ENCODE measurements at places on chromosomes 4 and X.

DNA sequence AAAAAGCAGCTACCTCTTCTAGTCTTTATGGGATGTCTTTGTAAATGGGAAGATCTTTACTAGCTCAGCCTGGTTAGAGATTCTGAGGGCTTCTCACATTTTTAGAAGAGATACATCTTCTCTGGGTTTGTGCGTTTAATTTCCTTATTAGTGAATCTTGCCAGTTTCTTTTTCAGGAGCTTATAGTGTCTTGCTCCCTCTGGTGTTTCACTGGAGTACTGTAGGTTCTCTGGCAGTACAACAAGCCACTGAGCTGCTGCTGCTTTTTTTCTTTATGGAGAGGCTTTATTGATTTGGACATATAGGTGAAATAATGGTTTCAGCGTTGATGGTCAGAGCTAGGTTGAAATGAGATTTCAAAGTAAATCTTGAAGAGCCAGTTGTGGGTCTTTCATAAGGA, 82.9 kb downstream of the LAS1L start:
- DNase-seq, result no peak

- DNase-seq, result no peak
Measured at GRCh38 chr4:113633467-113633866, 128.1 kb downstream of the CAMK2D start.

- DNase-seq, result no peak
Measured at GRCh38 chr4:99979872-99980271, 29.8 kb upstream of the H2AZ1 start.

GRCh38 chrX:39907964-39908661, 189.6 kb downstream of the BCOR start:
- no peak for DNase-seq

DNA sequence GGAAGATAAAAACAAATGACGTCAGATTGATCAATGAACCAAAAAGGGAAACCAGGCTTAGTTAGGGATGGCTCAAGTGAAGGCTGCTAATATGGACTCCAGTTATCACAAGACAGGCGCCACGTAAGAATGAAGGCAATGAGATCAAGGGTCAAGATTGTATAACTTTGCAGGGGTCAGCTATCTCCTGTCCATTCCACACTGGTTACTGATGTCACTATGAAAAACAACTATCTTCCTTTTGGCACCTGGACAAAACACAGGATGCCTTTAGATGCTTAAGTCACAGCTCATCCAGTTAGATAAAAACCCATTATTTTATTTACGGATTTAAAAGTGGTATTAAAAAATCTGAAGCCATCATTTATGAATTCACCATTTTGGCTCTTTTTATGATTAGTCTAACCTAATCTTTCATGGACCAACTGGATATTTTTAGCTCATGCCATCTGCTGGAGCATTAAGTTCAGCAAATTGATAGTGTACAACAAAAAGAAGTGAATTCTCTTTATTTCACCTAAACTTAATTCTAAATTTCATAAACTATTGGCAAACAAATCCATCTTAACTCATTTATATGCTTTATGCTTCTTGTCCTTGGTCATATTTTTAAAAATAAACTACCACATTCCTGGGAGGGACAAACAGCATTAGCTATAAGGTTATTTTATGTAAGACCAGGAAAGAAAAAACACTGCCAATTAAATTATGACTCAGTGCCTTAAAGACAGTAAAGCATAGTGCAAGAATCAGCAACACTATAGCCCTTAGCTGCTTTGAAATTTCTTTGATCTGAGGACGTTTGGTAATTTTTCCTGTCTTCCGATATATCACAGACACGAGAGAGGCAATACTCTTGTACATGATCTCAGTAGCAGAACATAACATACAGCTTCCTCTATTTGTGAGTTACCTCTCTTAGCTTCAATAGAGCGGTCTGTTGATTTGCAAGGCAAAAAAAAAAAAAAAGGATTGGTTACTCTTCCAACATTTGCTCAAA, 27.0 kb downstream of the DHX15 start:
- DNase-seq, result no peak

- no peak for DNase-seq
Measured at GRCh38 chrX:19624739-19625138, 109.4 kb upstream of the MAP3K15 start.

DNA sequence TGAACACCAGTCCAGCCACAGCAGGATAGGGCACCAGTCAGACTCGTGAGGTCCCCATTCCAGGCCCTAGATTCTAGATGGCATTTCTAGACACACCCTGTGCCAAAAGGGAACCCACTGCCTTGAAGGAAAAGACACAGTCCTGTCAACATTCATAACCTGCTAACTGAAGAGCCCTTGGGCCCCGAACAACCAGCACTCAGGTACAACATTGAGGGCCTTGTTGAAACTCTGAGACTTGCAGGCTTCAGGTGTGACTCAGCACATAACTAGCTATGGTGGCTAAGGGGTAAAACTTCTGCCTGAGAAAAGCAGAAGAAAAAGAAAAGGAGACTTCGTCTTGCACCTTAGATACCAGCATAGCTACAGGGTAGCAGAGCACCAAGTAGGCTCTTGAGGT, 252.9 kb upstream of the GRID2 start:
- DNase-seq, result no peak

GRCh38 chr4:23233596-23233995, 540.9 kb downstream of the GBA3 start:
- DNase-seq, result no peak

GRCh38 chr4:38820329-38821061, 15.9 kb upstream of the TLR1 start:
- no peak for DNase-seq

- DNase-seq, result no peak
Measured at GRCh38 chrX:133994576-133994975, 9.2 kb upstream of the GPC3 start.

DNA sequence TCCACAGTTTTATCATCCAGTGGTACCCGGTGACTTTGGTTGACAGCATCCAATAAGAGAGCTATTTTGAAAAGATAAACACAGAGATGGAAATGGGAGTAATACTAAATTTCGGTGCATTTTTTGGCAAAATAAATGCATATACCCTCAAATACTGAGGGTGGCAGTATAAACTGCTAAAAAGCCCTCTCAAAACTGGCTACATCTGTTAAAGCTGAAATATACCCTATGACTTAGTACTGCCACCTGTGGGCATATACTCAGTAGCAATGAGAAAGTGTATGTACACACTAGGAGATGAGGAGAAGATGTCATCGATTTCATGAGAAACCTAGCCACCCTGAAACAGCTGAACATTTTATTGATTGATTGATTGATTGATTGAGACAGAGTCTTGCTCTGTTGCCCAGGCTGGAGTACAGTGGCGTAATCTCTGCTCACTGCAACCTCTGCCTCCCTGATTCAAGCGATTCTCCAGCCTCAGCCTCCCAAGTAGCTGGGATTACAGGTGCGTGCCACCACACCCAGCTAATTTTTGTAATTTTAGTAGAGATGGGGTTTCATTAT, 12.2 kb upstream of the TMEM128 start:
- DNase-seq, result no peak

DNA sequence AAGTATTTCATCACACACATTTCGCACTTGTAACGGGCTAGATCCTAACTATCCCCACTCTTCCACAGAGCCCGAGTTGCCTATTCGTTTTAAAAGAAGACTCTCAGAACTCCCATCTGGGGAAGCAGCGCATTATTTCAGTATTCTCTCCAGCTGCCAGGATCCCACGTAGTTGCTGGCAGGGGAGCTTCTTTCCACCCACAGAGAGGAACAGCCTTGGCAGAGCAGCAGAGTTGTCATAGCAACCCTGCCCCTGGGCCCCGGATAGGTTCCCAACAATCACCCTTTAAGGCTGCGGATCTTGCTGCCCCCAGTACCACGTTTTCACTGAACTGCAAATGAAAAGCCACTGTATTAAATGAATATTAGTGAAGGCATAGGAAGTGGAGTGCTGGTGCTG, 106.7 kb downstream of the GPM6A start:
- no peak for DNase-seq

DNA sequence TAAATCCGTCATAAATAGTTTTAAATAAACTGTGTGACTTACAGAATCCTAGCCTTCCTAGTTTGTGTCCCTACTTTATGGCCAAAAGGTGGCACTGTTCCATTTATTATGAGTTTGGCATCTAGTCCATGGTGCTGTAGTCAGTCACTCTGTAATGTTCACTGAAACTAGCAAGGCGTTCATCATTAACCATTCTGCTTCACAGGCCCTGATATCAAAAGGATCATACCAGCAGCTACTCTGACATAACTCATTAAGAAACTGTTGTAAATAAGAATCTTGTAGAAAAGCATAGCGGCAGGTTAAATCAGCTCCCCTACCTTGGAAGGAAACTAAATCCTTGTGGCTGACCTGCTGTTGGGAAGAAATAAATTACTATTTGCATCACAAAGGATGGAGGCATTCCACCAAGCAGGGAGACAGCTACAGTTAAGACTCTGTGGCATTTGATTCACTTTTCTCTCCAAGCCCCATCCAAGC, 919.6 kb upstream of the DIAPH2 start:
- no peak for DNase-seq

DNA sequence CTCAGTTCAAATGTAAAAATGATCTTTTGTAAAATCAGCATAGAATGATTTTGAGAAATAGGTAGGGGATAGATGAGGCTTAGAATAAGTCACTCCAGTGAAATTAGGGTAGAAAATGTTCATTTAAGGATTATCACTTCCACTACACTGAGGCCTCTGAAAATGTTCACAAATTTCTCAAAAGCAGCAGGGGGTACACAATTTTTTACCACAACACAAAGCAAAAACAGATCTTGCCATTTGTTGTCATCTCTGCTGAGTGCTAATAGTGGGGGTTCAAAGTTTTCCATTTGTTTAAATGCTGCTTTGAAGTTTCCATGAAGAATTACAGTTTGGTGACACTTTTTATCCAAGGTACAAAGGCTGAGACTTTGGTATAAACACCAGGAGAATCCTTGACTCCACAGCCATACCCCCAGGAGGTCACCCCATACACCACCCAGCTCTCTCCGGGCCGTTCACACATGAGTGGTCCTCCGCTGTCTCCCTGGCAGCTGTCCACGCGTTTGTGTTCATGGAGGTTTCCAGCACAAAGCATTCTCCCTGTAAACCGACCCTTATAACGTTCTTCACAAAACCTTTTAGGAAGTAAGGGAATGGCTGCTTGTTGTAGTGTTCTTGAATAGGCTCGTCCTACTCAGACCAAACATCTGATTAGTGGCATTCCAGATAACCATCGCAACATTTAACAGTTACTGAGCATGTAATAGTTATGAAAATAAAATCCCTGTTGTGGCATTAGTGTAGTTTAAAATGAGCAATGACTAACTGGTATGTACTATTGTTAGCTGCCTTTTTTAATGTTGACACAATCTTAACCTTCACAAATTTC, 71.0 kb downstream of the PRSS12 start:
- DNase-seq, result no peak

DNA sequence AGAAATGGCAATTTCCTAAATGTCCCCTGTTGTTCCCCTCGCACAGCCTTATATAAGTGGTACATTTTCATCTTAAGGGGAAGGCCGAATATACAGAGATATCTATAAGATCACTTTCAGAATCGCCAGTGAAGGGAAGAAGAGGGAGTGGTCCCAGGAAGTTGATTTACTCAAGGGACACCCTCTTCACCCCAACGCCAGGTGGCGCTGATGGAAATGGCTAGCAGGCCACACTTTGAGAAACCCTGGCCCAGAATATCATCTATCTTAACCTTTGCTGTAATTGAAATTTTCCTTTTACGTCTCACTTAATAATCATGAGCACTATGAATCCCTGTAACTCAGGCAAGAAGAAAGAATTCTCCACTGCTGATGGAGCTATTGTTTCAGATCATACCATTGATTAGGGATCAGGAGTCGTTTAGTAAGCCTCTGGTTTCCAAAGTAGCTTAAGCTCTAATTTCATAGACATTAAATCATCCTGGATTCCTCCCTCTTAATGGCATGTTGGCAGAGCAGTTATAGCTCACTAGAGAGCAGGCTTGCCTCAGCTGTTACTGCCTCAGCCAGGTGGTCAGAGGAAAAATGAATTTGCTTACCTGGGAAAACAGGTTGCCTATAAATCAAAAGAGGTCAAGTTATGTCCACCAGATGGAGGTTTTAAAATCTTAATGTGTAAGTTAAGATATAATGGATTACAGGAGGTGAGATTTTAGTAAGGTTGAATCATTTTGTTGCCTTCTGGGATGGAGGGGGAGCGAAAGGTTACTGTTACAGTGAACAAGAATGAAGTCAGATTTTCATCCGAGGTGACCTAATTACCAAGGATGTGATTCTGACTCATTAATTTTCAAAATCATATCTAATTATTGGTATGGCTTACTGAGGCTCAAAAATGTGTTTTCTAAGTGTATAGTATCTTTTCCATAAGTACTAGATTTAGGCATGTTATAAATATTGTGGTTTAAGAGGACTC, 941.2 kb upstream of the TENM3 start:
- no peak for DNase-seq

- DNase-seq, result no peak
Measured at GRCh38 chr4:185811509-185812364, at the start of gene SORBS2. SORBS2 (minus strand) TSS chr4:185812194; CDS start chr4:185690571, 121,623 bp downstream.

DNA sequence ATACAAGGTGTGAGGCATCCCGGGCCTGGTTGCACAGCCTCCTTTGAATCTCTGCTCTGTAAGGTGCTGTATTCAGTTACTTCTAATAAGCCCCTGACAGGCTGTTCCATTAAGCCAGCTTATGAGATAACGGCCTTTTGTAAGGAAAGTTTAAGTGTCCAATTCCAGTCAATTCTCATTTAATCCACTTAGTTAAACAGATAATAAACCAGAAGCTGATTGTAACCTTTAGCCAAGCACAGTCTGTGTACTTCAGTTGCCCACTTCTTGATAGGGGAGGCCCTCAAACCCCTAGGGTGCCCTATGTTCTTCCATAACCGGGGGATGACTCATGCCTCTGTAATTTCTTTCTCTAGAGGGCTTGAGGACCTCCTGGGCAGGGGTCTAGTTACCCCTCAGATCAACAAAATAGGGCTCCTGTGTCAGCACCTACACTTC, 63.4 kb downstream of the RASL11B start:
- no peak for DNase-seq

- DNase-seq, result no peak
Measured at GRCh38 chr4:26141911-26142638, 178.7 kb upstream of the RBPJ start.

- DNase-seq, result no peak
Measured at GRCh38 chr4:69484011-69484410, 11.7 kb downstream of the UGT2B4 start.
